ENCODE measurements at places on chromosomes 2 and 18.

DNA sequence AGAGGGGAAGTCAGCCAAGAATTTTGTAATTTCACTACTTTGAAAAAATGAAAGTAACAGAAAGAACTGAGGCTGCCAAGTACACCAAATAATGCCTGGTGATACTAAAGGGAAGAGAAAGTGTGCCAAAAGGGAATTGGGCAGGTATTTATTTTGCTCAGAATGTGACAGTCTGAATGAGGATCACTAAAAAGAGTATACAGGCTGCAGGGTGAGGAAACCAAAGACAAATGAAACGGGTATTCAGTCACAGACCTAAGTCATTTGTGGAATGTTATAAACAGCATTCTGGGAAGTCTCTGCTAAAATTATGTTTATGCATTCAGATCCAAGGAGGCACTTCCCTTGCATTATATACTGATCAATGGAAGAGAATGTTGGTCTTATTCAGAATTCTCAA, 418.6 kb upstream of the SLC39A10 start:
- no peak for DNase-seq

- no peak for DNase-seq
These were observed 11.8 kb downstream of the CHPF start for GRCh38 chr2:219531639-219532377.

DNA sequence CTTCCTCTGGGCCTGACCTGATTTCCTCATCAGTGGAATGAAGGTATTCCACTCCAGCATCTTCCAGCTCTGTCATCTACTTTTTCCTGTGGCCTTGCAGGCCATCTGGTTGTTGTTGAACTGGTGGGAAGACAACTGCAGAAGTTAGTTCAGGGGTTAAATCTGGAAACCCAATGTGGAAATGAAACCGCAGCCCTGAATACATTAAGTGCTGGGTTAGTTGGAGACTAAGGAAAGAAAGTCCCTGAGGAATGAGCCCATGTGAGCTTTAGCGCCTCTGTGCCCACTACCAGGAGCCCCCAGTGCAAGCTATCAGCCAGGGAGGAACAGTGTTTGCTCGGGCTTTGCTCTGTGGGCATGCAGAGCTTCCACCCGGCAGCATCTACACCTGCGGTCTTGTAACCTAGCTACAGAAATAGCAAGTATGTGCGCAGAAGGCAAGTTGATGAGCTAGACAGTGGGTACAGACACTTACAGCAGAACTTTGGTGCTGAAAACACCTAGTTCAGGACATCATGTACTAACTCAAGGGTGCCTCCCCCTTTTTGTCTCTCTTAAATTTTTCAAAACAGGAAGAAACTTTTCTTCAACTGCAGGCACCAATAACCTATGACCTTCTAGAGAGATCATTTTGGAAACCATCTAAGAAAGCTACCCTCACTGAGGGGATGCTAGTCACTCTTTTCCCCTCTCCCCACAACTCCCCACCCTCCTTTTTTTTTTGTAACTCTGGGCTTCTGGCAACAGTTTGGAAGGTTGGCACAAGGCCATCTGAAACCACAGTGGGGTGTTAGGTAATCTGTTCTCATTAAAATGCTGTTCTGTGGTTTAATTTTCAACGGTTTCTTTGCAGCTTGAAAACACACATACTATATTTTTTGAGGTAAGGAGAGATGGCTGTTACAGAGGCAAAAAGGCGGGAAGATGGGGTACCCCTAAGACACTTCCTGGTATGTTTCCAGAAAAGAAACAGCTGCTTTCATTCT, 18.3 kb upstream of the CXCR4 start:
- no peak for DNase-seq

- DNase-seq = no peak
These were observed 56.0 kb downstream of the UBE2E3 start for GRCh38 chr2:181036445-181036844.

- DNase-seq = no peak
These were observed 50.1 kb downstream of the MBP start for GRCh38 chr18:77082316-77082955.

DNA sequence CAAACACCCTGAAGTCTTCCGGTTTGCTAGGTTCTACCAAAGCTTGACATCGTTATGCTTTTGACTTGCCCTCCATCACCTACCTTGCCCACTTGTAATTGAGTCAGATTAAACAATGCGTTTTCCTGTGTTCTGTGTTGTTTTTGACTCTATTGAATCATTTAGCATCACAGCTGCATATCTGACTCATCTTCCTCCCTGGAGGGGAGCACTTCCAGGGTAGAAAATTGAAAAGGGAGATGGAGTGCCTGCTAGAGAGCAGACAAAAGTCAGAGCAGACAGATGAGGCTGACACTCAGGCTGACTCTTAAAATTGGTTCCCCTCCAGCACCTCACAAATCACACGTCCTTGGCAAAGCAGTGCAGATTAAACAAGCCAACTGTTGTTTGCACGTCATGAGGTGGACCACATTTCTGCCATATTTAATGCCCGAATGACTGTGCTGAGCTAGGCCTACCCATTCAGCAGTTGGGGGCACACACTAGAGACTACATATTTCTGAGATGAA, 2.2 kb downstream of the MPP4 start:
- DNase-seq = no peak

DNA sequence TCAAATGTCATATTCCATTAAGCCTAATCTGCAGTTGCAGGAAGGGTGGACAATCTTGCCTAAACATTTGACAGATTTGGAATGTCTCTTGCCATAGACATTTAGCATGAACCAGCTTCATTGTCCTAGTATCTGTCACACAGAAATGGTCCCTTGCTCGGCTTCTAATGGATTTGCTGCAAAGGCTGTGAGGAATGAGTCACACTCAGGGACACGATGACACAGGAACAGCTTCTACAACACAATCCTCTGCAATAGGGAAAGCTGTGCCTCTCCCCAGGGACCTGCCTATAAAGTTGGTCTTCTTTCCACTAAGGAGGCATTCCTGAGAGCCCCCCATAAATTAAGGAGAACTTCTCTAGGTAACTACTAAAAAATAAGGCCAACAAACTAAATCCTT, 155.1 kb upstream of the L3MBTL4 start:
- DNase-seq = no peak

DNA sequence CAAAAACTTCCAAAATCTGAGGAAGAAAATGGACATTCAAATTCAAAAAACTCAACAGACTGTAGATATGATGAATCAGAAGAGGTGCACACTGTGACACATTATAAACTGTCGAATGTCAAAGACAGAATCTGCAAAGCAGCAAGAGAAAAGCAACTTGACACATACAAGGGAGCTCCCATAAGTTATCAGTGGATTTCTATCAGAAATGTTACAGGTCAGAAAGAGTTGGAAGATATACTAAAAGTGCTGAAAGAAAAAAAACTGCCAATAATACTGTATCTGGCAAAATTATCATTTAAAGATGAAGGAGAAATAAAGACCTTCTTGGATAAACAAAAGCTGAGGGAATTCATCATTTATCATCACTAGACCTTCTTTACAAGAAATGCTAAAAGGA, 102.7 kb downstream of the CAMKMT start:
- DNase-seq = no peak

DNA sequence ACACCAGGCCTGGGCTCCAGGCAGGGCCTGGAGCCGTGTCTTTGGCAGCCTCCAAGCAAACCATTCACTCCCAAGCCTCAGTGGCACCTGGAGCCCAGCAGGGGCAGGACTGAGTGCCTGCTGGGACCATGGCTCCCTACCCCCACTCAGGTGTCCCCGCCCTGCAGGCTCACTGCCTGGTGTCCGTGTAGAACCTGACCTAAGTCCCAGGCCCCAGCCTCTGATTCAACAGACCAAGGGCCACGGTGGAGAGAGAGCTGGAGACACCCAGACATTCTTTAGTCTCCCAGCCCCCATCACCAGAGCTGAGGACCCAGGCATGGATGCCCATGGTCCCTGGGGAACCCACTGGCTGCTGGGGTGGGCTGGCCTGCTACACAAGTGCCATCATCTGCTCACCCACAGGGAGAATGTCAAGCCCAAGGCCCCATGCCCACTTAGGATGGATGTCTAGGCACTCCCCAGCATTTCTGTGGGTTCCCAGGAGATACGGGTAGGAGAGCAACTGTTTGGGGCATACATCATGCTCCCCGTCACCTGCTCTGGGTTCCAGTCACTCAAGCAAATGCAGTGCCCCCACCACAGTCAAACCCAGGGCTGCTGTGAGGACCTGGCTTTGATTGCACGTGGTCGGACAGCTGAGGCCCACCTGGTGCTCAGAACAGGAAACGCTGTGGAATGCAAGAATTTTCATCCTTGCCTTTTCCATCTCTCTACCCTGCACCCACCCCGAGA, 42.9 kb upstream of the ATG16L1 start:
- DNase-seq = no peak

DNA sequence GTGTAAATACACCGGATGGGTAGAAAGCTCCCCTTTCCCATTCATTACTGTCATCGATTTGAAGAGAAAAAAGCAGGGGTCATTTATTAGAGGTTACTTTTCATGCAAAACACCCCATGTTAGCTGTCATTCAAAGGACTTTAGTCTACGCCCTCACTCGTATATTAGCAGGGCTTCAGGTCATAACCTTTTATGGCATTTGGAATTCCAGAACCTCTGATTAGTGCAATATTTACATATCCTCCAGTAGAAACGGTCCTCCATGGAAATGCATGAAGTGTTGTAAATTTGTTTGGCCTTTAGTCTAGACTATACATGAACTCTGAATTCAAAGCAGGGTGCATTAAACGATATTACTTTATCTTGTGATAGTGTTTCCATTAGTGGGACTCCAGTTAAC, 180.5 kb downstream of the ZNF516 start:
- no peak for DNase-seq

GRCh38 chr2:184835398-184835715, 237.0 kb downstream of the ZNF804A start:
- no peak for DNase-seq

- DNase-seq = no peak
These were observed 617.7 kb upstream of the CDH2 start for GRCh38 chr18:28794459-28795245.

GRCh38 chr2:105323111-105323510, 6.4 kb downstream of the TGFBRAP1 start:
- no peak for DNase-seq

DNA sequence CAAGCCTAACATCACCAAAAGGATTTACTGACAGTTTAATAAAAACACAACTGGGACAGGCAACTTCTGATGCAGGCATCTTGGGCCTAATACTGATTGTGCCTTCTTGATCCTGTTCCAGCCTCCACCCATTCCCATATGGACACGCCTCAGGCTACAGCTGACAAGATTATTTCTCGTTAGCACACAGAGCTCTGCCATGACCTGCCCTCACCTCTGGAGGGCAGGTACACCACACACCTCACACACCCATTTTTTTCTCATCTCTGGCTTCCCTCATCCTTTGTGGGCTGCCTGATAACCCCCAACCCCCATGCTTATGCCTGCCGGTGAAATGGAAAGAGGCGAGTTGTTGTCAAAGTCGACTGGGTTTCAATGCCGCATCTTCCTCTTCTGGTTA, 147.0 kb downstream of the ANTXR1 start:
- DNase-seq = no peak

GRCh38 chr2:231250146-231250545, 51.7 kb downstream of the ARMC9 start:
- DNase-seq = no peak

- no peak for DNase-seq
These were observed 186.0 kb upstream of the HDAC4 start for GRCh38 chr2:239586651-239587310.

- no peak for DNase-seq
These were observed 110.0 kb upstream of the TEX51 start for GRCh38 chr2:126788652-126789051.

DNA sequence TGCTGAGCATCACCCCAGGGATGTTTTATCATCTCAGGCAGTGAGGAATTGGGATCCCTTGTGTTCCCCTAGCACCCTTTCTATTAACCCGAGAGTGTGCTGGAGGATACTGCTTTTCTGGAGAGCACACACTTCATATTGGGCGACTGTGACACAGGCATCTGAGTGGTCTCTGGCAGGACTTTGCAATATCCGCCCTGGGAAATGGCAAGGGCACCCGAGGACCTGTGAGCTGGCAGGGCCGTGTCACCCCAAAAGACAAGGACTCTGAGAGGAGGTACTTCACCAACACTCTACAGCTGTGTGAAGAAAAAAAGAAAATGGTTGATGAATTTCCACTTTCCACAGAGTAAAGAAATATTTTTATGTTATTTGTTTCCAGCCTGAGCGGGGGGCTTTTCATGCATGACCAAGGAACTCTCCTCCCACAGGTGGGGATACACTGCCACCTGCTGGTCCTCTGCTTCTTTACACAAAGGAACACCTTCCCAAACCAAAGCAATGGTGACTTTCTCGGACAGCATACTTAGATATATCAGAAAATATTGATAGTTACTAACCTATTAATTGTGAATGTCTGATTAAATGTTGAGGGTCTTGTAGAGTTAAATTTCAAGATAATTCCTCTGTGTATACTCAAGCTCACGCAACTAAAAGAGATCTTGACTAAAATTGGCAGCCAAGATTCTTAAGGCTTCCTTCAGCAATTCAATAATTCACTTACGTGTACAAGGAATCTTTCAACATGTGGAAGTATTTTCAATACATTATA, 45.9 kb upstream of the REG3G start:
- DNase-seq = peak; percentile 61

DNA sequence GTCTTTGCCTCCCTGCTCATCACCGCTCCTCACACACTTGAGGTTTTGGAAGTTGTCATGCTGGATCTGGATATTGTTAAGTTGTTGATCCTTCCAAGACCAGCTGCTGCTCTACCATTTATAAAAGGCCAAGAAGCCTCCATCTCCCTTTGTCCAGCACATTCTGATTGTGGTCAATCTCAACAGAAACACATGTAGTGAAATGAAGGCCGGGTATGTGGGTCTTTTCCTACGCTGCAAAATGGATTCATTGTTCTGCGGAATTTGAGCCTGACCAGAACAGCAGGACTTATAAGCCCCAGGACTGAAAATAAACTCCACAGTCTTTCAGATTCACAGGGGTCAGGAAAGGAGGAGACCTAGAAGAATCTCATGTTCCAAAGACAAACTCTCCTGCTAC, 238.4 kb downstream of the CMPK2 start:
- no peak for DNase-seq

- DNase-seq = no peak
These were observed 43.5 kb downstream of the CYP27C1 start for GRCh38 chr2:127176371-127177311.

Measured in HEK293T (cell line).